ENCODE measurements at places on chromosomes 5 and 9. TPM values are rescaled to one million over a fixed set of nuclear protein-coding genes. Genes with fewer than 3 reads are reported as not detected.

DNA sequence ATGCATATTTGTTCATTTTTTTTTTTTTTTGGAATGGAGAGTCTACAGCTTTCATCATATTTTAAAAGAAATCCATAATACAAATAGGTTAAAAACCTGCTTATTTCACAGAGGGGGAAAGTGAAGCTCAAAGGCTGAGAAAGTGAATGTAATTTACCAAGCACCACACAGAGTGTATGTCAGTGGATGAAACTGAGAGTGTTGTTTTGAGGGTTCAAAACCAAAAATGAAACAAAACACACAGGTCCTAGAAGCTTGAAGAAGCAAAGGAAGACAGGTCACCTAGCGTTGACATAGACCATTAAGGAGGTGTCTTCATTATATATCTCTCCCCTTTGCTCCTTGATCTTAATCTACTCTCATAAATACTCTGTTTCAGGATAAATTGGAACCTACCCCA, 7.5 kb downstream of the NMUR2 start:
- DNase-seq: no peak

GRCh38 chr9:93808115-93809029, 146.8 kb downstream of the BARX1 start:
- no peak for DNase-seq

DNA sequence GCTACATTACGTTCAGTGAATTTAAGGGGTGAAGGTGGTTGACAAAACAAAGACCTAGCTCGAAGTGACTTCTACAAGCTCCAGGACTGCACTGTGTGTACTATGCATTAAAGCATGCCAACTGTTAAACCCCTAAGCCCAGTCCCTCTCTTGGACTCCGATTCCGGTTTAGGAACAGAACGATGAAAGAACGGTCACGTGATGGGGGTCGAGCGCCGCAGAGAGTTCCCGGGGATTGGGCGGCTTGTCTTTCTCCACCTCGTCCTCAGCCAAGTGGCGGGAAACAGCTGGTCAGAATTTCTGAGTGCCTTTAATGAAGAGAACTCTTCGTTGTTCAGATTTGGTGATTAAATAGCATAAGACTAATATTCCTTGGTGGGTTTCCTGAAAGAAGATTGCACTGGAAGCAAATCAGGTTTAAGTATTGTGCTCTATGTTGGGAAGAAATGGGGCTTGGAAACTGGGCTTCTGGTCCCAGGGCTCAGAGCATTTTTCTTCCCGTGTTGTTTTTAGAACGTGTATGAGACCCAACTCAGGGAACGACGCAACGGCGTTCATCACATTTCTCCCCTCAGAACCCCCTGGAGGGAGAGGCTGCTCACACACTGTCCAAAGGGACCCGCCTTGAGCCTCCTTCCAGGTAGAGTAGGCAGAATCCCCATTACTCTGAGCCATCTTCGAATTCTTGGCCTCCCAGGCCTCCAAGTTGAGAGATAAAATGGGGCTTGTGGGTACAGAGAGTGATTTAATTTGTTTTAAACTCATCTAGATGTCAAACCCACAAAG, 25.3 kb downstream of the IRX2 start:
- DNase-seq: no peak

DNA sequence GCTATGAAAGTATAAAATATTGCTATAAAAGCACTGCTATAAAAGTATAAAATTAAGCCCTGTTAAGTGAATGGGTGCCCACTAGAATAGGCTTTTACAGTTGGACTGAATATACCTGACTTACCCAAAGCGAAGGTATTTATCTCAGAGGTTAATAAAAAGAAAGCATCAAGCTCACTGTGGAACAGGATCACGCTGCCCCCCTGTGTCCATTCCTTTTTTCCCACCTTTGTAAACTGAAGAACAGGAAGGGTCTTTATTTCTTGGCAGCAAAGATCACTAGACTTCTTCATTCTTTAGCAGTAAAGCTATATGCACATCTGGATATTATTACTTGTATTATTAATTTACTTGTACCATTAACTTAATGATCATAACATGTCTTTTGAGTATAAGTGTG, 22.1 kb upstream of the PLPP6 start:
- DNase-seq: no peak

DNA sequence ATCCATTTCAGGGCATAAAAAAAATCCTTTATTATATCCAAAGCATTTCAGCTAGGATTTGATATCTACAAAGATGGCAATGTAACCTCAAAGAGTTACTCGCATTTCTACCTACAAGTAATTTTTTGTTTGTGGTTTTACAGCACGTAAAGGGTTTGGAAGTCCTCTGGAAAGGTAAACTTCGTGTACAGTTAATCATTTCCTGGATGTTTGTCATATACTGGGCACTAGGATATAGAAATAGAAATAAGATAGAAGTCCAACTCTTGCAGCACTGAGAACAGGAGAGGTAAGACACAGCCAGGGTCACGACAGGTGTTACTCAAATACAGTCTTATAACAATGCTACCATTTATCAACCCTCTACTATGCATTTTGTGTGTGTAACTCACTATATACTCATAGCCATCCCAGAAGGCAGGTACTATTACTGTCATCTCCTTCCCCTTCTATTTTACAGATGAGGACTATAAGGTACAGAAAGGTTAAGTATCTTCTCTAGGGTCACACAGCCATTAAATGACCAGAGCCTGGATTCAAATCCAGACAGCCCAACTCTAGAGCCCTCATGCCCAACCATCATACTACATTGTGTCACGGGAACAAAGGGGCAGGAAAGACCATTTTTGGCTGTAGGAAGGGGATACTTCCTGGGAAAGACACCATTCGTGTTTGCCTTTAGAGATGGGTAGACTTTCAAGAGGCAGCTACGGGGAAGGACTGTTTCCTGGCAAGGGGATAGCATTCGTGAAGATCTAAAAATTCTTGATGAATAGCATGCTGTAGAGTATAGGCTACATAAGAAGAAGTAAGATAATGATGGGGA, 19.0 kb downstream of the NDUFA8 start:
- no peak for DNase-seq

DNA sequence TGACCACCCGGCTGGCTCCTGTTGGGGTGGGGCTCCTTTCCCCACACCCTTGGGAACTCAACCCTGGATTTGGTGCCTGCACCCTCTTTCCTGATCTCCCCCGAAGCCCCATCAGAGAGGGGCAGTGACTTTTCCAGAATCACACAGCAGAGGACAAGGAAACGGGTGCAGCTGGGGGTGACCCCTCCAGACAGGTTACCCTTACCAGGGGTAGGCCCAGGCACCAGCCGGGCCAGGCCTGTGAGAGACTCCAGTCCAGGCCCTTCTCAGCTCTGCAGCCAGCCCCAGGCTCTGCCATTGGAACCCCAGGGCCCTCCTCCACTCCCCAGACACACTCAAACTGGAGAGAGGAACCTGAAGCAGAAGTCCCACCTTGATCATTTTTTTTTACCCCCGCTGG, 19.0 kb upstream of the PHYHD1 start:
- no peak for DNase-seq

- DNase-seq: no peak
Measured at GRCh38 chr5:181042722-181043121, 2.7 kb downstream of the BTNL9 start.

DNA sequence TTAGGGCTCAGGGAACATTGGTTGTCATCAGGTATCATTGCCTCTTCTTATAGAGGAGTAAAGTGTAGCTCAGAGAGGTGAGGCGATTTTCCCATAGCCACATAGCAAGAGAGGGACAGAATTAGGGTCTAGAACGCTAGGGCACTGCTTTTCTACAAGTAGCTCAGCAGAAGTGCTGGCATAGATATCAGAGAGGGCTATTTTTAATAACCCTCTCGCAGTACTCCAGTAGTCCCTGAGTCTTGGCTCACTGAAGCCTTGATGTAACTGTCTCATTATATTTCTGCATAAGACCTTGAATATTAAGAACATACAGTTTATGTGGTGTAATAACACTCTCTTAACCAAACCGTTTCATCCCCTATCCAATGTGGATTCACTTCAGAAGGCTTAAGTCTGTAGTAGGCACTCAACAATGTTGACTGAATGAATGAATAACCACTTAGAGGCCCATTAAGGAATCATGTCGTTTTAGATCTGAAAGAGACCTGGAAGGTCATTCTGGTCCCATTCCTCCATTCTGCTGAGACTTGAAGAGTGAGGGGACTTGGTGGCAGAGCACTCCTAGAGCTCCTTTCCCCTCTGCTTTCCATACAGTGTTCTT, 4.7 kb upstream of the FRMPD1 start:
- no peak for DNase-seq

DNA sequence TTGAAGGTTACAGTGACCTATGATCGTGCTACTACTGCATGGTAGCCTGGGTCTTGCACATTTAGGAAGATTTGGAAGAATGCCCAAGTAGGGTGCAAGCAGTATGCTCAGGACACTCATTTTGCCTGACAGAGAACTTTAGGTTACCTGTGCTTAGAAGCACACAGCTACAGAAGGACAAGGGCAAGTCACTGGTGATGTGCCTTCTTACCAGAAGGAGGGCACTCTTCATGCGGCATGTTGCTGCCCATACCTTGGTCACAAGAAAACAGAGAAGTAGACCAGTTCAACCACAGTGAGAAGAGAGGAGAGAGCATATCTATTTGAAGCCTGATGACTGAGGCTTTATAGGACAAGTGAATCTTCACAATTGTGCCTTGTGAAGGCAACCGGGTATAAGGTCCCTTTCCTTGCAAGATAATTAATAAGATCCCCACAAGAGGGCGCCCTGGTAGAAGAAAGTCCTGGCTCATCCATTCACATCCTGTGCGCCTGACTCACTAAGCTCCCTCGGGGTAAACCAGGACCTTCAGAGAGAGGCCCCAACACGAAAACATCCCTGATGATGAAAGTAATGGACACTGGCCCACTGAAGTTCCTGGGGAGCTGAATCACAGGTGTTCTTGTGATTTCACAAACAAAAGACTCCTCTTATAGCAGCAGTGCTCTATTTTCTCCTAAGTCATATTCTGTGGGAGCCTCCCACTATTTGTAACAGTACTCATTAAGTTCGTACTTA, 38.1 kb upstream of the STARD4 start:
- peak; percentile 90 for DNase-seq

GRCh38 chr5:74337254-74337983, 303.1 kb downstream of the ENC1 start:
- no peak for DNase-seq

- DNase-seq: no peak
Measured at GRCh38 chr5:173198049-173198448, 37.0 kb downstream of the NKX2-5 start.

- DNase-seq: no peak
Measured at GRCh38 chr9:136482046-136482792, 621 bp downstream of the SEC16A start.

- DNase-seq: no peak
Measured at GRCh38 chr5:139151902-139152301, 46.3 kb downstream of the SIL1 start.

DNA sequence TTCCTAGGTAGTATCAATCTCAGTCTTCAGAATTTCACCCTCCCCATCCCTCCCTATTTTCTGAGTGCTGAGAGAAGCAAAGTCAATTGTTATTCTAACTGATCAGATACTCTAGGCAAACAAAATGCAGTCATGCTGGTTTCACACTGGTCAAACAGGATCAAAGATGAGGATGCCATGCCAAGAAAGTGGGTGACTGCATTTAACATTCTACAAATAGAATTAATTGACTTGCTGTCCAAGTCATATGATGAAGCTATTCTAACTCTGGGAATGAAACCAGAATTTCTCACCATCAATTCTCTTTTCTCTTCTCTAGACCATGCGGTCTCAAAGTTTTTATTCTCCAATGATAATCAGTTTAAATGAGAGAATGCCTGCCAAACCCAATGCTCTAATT, 112.5 kb downstream of the CTNND2 start:
- DNase-seq: no peak

DNA sequence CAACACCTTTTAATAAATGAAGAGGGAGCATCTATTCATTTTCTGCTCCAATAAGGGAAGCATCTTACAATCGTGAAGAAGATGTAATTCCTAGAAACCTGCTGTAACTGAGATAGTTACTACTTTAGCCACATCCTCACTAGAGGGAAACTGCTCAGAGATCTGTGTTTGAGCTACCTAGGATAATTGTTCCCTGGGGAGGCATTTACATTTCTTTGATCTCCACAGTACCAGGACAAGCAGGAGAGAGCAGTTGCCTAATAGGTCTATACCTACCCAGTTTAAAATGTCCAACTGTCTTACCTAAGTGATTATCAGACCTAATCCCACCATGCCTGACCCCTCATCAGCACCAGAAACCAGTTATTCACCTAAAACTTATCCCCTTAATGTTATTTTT, 196.9 kb downstream of the TUSC1 start:
- no peak for DNase-seq

GRCh38 chr9:77092536-77092935, 73.1 kb downstream of the FOXB2 start:
- peak; percentile 23 for DNase-seq

GRCh38 chr9:91858213-91859030, 91.6 kb downstream of the ROR2 start:
- no peak for DNase-seq

PIP5K1B gene
- polyA plus RNA-seq: 6.4 TPM

IFNE gene
- polyA plus RNA-seq: 0.40 TPM

PCA3 gene
- 0.55 TPM for polyA plus RNA-seq

GABRG2 gene
- polyA plus RNA-seq: 0.18 TPM

COL15A1 gene
- polyA plus RNA-seq: 25.9 TPM

SLC6A3 gene
- polyA plus RNA-seq: 0.21 TPM

CCL21 gene
- 50.9 TPM for polyA plus RNA-seq

OTP gene
- polyA plus RNA-seq: 0.03 TPM

REEP2 gene
- 11.4 TPM for polyA plus RNA-seq

LCN9 gene
- polyA plus RNA-seq: not detected
